CD4-positive, alpha-beta memory T cell (primary cell): ENCODE measurements at places on chromosomes 2 and 18. TPM values are rescaled to one million over a fixed set of nuclear protein-coding genes. Genes with fewer than 3 reads are reported as not detected.

DNA sequence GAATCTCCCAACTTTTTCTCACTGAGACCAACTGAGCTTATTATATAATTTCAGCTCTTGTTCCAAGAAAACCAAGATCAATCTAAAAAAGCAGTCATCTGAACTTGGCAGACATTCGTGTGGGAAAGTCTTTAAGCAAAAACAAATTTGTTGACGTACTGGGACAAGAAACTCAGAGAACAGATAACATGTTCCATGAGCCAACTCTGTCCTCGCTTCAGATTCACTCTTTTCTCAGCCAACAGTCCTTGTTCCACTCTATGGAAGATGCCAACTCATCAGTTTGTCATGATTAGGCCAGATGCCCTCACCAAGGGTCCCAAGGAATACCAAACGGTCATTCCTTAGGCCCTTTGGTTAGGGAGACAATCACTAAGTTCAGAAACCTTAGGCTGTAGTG, 224.2 kb upstream of the CTAGE1 start:
- no peaks in the 10 kb centered on the region for H3K27me3 ChIP-seq
- no peak for DNase-seq
- no peak overlapping the region for H3K4me3 ChIP-seq
- H3K36me3 ChIP-seq: no peaks in the 10 kb centered on the region

GRCh38 chr2:188079196-188079595, 212.5 kb upstream of the GULP1 start:
- no peaks in the 10 kb centered on the region for H3K4me1 ChIP-seq
- no peaks in the 10 kb centered on the region for H3K36me3 ChIP-seq
- DNase-seq: no peak
- H3K27me3 ChIP-seq: no peaks in the 10 kb centered on the region

DNA sequence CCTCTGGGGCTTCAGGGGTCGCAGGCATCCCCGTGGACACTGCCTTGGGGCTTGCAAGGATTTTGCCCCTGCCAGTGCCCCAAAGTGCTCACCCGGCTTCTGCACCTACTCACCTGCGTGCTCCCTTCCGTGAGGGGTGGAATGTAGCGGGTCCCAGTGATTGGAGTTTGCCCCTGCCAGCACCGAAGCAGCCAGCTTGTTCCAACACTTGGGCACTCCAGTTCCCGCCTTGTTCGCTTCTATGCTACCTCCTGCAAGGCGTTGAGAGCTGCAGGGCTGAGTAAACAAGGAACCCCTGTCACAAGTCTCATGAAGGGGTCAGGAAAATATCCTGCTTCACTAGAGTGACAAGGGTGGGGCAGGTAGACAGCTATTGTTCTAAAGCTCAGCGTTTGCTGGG, 631.5 kb downstream of the EPHA4 start:
- no peak overlapping the region for H3K27ac ChIP-seq
- H3K4me1 ChIP-seq: no peaks in the 10 kb centered on the region
- no peak for DNase-seq
- H3K27me3 ChIP-seq: no peaks in the 10 kb centered on the region

DNA sequence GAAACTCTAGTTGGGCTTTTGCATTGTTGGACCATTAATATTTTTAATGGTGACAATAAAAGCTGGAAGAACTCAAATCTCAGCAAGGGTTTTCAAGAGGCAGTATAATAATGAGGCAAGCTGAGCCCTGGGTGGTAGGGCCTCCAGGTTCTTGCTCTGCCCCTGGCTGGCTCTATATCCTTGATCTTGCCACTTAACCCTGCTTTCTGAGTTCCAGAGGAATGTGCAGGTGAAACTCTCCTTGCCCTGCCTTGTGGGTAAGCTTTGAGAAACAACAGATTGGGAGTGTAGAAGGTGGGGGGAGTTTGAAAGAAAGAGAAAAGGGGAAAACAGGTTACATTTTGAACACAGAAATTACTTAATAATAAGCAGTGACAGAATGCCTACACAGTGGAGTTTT, 103.3 kb upstream of the MAP4K3 start:
- no peak overlapping the region for H3K27ac ChIP-seq
- peaks cover 3% of the 10 kb centered on the region for H3K27me3 ChIP-seq
- no peaks in the 10 kb centered on the region for H3K4me1 ChIP-seq
- H3K36me3 ChIP-seq: no peaks in the 10 kb centered on the region
- DNase-seq: no peak

- no peak overlapping the region for H3K27ac ChIP-seq
- no peaks in the 10 kb centered on the region for H3K27me3 ChIP-seq
- no peaks in the 10 kb centered on the region for H3K4me1 ChIP-seq
- no peak for DNase-seq
- H3K36me3 ChIP-seq: no peaks in the 10 kb centered on the region
- H3K4me3 ChIP-seq: no peak overlapping the region
Measured at GRCh38 chr2:19554520-19554919, 196.1 kb upstream of the OSR1 start.

GRCh38 chr18:7908681-7909299, 341.7 kb downstream of the PTPRM start:
- no peak overlapping the region for H3K4me3 ChIP-seq
- H3K27ac ChIP-seq: no peak overlapping the region

- no peaks in the 10 kb centered on the region for H3K27me3 ChIP-seq
- H3K4me1 ChIP-seq: no peaks in the 10 kb centered on the region
- no peak overlapping the region for H3K27ac ChIP-seq
Measured at GRCh38 chr2:75224636-75225094, 25.3 kb upstream of the TACR1 start.

The NT5DC4 gene
- not detected for polyA plus RNA-seq

The MAP2 gene
- polyA plus RNA-seq: not detected
